Activated T-helper 1 cell treated with anti-CD3 and anti-CD28 coated beads, Interleukin-12 subunit alpha, Interleukin-12 subunit beta, Interleukin-2, Interleukin-4 antibody, amounts not matched to agents 30 ng/mL and 10 ng/mL and 1 ng/mL, durations not matched to agents 14 hours and 24 hours and 36 hours (primary cell): ENCODE measurements at places on chromosomes 4 and X. TPM values are rescaled to one million over a fixed set of nuclear protein-coding genes. Genes with fewer than 3 reads are reported as not detected.

- DNase-seq: no peak
- no peaks in the 10 kb centered on the region for H3K27me3 ChIP-seq
- no peaks in the 10 kb centered on the region for H3K4me1 ChIP-seq
- H3K27ac ChIP-seq: no peak overlapping the region
These were observed 877.1 kb downstream of the RAPGEF2 start for GRCh38 chr4:159979953-159980352.

DNA sequence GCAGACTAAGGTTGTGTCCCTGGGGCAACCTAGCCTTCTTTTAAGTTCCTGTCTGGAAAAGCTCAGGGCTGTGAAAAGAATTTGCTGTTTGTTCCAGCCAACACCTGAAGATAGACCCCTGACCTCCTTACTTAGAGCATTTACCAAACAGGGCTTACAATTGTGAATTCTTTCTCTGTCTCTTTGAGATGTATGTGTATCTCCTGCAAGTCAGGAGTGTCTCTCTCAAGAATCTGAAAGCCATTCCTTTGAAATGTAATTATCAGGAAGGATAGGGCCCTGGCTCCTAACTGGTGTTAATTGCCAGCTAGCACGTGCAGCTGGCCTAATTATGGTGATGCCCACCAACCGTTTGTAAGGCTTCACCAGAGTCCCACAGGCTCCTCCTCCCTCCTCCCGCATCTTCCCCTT lies 18.2 kb downstream of the CCNG2 start:
- peaks cover 20% of the 10 kb centered on the region for H3K27me3 ChIP-seq
- no peak overlapping the region for H3K27ac ChIP-seq
- DNase-seq: no peak
- no peaks in the 10 kb centered on the region for H3K4me1 ChIP-seq
- peaks cover 9% of the 10 kb centered on the region for H3K36me3 ChIP-seq

GRCh38 chr4:107991945-107992630 lies 2.4 kb downstream of the HADH start:
- H3K36me3 ChIP-seq: peaks cover 14% of the 10 kb centered on the region
- H3K27me3 ChIP-seq: no peaks in the 10 kb centered on the region
- H3K4me1 ChIP-seq: peaks cover 62% of the 10 kb centered on the region
- no peak overlapping the region for H3K4me3 ChIP-seq
- no peak for DNase-seq
- H3K27ac ChIP-seq: no peak overlapping the region

The ADGRG4 gene
- not detected in 2 replicates for total RNA-seq

The RPL34 gene
- 1,258 and 1,304 TPM in 2 replicates for total RNA-seq
